ENCODE measurements at places on chromosomes 7 and 10.

DNA sequence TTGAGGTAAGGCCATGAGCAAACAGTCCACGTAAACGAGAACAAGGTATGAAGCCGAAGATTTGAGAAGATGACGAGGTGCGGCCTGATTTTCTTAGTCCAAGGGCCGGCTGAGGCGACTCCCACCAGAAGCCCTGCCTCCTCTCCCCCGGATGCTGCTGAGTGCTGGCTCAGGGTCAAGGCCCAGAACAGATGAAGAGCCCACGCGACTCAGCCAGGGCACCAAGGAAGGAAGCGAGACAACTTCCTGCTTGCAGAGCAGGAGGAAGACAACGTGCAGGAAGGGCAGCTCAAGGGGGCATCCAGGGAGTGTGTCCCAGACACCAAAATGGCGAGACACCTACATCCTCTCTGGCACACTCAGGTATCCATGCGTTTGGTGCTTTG, 99.5 kb downstream of the CYTH3 start:
- H3K4me3 ChIP-seq: no peak overlapping the region
- no peaks in the 10 kb centered on the region for H3K27me3 ChIP-seq
- H3K36me3 ChIP-seq: peaks cover 3% of the 10 kb centered on the region
- no peaks in the 10 kb centered on the region for H3K4me1 ChIP-seq
- H3K27ac ChIP-seq: no peak overlapping the region
- no peak for DNase-seq

GRCh38 chr10:51425431-51425830, 274.0 kb downstream of the CSTF2T start:
- H3K27me3 ChIP-seq: peaks cover 4% of the 10 kb centered on the region
- no peak overlapping the region for H3K27ac ChIP-seq
- H3K4me3 ChIP-seq: no peak overlapping the region
- no peaks in the 10 kb centered on the region for H3K4me1 ChIP-seq
- DNase-seq: no peak

DNA sequence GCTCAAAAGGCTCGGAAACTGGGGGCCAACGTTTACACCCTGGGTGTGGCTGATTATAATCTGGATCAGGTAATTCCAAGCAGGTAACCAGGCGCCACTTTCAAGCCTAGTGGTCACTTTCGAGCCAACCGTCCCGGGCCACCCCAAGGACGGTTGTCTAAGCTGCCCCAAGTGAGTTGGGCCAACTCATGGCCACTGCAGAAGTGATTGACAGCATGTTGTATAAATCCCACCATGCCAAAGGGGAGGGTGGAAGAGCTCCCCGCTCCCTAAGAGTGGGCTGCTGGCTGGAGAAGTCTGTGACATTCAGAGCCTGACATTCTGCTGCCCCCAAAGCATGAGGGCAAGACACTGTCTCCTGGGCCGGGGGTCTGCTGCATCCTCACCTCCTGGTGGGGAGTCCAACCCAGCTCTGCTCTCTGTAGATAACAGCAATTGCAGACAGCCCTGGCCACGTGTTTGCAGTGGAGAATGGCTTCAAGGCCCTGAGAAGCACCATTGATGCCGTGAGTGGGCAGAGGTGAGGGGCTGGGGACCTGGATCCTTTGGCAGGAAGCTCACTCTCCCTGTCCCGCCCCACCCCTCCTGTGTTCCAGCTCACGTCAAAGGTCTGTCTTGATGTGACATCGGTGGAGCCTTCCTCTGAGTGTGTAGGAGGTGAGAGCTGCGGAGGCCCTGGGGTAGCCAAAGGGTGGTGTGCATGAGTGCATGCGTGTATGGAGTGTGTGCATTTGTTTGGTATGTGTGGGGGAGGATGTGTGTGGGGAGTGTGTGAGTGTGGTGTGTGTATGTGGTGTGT, 10.8 kb downstream of the ANTXRL start:
- no peak overlapping the region for H3K27ac ChIP-seq
- no peaks in the 10 kb centered on the region for H3K36me3 ChIP-seq
- peak; percentile 31 for DNase-seq
- H3K4me3 ChIP-seq: no peak overlapping the region
- no peaks in the 10 kb centered on the region for H3K27me3 ChIP-seq
- H3K4me1 ChIP-seq: peaks cover 27% of the 10 kb centered on the region

DNA sequence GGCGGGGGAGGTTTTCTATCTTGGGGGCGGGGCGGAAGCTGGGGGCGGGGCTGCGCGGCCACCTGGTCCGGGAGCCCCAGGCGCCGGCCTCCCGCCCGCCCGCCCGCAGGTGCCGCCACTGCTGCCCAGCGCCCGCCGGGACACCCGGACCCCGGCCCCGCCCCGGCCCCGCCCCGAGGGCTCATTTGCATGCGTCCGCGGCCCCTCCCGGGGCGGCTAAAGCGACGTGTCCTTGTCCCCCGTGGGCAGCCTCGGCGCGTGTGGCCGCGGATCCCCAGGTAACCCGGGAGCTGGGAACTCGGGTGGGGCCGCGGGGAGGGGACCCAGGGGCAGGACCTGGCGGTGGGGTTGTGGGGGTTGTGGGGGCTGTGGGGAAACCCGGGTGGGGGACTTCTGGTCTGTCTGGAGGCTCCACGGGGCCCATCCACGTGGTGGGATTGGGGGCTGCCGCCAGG, at the start of gene BHLHA15:
TSS of gene BHLHA15 (plus strand) at position 219 of the 455 bp plus-strand sequence. CDS start 871 bp downstream, outside the sequence.
- peaks cover 8% of the 10 kb centered on the region for H3K4me1 ChIP-seq
- H3K27ac ChIP-seq: no peak within 1 kb of the TSS
- peaks cover 4% of the 10 kb centered on the region for H3K36me3 ChIP-seq
- H3K4me3 ChIP-seq: peak within 1 kb of the TSS; percentile 52

DNA sequence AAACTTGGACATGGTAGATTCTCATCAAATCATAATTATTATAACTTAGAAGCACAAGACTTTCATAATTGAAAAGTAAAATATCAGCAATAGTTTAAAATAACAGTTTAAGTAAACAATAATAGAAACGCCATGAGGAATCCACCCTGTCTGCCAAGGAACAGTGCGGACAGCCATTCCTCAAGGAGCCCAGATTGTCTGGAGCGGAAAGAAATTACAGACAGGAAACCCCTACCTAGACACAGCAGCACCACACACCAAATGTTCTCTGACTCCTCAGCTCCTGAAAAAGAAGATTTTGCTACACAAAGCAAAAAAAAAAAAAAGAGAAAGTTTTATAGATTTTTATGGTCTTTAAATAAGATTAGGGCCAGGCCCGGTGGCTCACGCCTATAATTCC, 21.5 kb upstream of the SEC61G start:
- H3K4me1 ChIP-seq: no peaks in the 10 kb centered on the region
- no peak overlapping the region for H3K4me3 ChIP-seq
- no peaks in the 10 kb centered on the region for H3K36me3 ChIP-seq
- H3K27ac ChIP-seq: no peak overlapping the region

GRCh38 chr10:88497913-88498312, 85.2 kb downstream of the RNLS start:
- peaks cover 12% of the 10 kb centered on the region for H3K4me1 ChIP-seq
- no peak overlapping the region for H3K4me3 ChIP-seq
- no peaks in the 10 kb centered on the region for H3K36me3 ChIP-seq
- DNase-seq: no peak

DNA sequence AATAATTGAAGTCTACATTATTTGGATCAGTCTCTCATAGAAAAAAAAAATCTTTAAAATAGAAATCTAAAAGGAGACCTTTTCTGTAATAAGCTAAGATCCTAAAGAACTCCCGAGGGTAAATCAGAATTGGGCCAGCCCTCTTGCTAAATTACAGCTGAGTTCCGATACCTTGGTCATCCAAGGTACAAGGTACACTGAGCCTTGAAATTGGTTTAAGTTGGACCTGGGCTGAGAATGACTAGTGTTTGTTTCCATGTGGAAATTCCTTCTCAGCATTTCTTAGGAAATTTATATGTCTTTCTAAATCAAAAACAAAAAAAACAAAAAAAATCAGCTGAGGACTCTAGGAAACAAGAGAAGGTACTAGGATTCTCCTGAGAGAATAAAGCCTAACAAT, 64.9 kb downstream of the DNMBP start:
- no peak for DNase-seq
- no peak overlapping the region for H3K4me3 ChIP-seq
- no peaks in the 10 kb centered on the region for H3K4me1 ChIP-seq
- H3K27me3 ChIP-seq: no peaks in the 10 kb centered on the region
- peaks cover 10% of the 10 kb centered on the region for H3K36me3 ChIP-seq

DNA sequence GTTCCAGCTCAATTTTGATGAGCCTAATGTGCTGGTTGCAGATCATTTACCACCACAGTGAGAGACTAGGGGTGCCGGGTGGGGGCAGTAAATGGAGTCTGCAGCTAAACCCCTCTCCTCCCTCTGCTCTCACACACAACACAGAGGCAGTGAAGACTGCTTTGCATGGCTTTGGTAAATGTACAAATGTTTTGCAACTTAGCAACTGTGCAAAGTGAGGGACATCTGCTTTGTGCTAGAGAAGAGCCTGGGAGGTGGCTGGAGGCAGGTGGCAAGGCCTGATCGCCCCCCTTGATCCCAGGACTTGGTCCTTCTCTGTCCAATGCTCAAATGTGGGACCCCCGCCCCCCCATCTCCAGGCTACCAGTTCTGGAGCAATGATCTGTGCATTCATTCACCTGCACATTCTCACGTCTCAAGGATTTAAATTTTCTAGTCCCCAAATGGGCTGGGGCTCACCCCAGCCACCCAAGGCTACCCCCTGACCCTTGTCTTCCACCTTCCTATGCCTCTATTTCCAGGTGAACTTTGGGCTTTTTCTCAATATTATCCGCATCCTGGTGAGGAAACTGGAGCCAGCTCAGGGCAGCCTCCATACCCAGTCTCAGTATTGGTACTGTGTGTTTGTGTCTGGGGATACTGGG, 11.6 kb downstream of the GHRHR start:
- no peak overlapping the region for H3K27ac ChIP-seq
- no peak for DNase-seq
- H3K36me3 ChIP-seq: no peaks in the 10 kb centered on the region
- H3K4me3 ChIP-seq: no peak overlapping the region
- H3K27me3 ChIP-seq: peaks cover 25% of the 10 kb centered on the region
- H3K4me1 ChIP-seq: no peaks in the 10 kb centered on the region

- H3K27ac ChIP-seq: no peak overlapping the region
- no peak overlapping the region for H3K4me3 ChIP-seq
- H3K4me1 ChIP-seq: peaks cover 15% of the 10 kb centered on the region
- H3K27me3 ChIP-seq: no peaks in the 10 kb centered on the region
Measured at GRCh38 chr10:8103543-8103942, 49.1 kb downstream of the GATA3 start.

DNA sequence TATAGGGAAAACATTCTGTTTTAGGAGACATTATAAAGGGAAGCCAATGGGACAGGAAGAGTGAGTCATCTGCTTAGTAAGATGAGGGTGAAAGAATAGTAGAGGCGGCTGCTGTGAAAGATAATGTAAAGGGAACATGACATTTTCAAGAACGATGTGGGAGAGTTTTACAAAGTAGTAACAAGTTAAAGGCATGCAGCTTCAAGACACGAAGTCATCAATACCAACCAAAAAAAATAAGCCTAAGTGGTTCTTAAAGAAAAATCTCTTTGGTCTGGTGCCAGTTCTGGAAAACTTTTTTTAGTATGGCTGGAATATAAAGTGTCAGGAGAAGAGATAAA, 6.1 kb downstream of the GSTO1 start:
- H3K27ac ChIP-seq: peak overlapping the region; percentile 95
- peaks cover 91% of the 10 kb centered on the region for H3K4me1 ChIP-seq
- no peaks in the 10 kb centered on the region for H3K27me3 ChIP-seq
- peaks cover 85% of the 10 kb centered on the region for H3K36me3 ChIP-seq
- no peak for DNase-seq
- H3K4me3 ChIP-seq: peak overlapping the region; percentile 76

- no peak overlapping the region for H3K27ac ChIP-seq
- no peaks in the 10 kb centered on the region for H3K4me1 ChIP-seq
- H3K36me3 ChIP-seq: no peaks in the 10 kb centered on the region
Measured at GRCh38 chr10:44261296-44261695, 123.6 kb downstream of the CXCL12 start.

GRCh38 chr10:103921750-103922195, 3.8 kb upstream of the STN1 start:
- H3K27me3 ChIP-seq: no peaks in the 10 kb centered on the region
- H3K4me1 ChIP-seq: peaks cover 11% of the 10 kb centered on the region
- no peak for DNase-seq
- H3K36me3 ChIP-seq: no peaks in the 10 kb centered on the region

DNA sequence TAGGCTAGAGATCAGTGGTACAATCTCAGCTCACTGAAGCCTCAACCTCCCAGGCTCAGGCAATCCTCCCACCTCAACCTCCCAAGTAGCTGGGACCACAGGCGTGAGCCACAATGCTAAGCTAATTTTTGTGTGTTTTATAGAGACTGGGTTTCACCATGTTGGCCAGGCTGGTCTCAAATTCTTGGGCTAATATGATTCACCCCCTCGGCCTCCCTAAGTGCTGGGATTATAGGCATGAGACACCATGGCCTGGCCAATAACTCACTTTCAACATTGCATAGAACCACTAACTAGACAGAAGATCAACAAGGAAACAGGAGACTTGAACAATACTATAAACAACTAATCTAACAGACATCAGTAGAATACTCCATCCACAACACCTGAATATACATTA, 191.7 kb downstream of the LRRN3 start:
- no peak overlapping the region for H3K4me3 ChIP-seq
- no peaks in the 10 kb centered on the region for H3K27me3 ChIP-seq
- no peaks in the 10 kb centered on the region for H3K4me1 ChIP-seq
- no peak for DNase-seq
- peaks cover 14% of the 10 kb centered on the region for H3K36me3 ChIP-seq
- H3K27ac ChIP-seq: no peak overlapping the region

DNA sequence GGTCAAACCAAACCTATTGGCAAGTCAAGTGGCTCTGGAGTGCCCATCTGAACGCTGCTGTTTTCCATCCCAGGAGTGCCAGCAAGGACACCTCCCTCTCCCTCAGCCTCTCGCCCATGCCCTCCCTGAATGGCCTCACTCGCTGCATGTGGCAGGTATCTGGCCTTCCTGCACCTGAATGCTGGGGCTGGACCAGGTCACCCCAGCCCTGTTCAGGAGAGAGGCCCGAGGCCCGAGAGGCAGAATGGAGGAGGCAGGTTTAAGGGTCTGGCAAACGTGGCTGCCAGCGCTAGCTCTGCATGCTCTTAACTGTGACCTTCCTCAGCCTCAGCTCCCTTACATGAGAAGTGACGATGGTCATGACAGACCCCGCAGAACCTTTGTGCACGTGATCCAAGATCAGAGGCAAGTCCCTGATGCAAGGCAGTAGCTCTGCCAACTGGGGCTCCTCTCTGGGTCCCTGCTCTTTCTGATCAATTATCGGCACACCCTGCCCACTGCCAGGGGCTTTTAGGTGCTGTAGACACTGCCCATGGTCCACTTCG, 295.7 kb upstream of the ZMIZ1 start:
- H3K27me3 ChIP-seq: peaks cover 3% of the 10 kb centered on the region
- no peak for DNase-seq
- H3K27ac ChIP-seq: no peak overlapping the region
- H3K4me3 ChIP-seq: no peak overlapping the region
- no peaks in the 10 kb centered on the region for H3K36me3 ChIP-seq

DNA sequence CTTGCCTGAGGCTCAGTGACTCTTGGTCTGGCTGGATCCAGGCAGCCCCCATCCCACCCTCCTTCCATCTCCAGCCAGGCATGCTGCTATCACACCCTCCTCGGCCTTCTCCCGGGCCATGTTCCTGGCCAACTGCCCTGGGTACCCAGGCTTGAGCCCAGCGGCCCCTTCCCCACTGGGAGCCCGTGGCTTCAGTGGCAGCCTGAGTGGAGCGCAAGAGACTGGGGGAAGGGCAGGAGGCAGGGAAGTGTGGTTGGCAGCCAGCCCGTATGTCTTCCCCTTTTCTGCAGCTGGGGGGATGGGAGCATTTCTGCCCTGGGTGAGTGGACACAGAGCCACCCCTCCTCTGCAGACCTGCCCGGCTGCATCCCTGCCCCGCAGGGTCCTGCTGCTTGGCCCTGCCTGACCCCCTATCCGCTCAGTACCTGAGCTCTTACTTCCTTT, 148.5 kb downstream of the ARHGAP22 start:
- no peak overlapping the region for H3K4me3 ChIP-seq
- no peaks in the 10 kb centered on the region for H3K4me1 ChIP-seq
- H3K27ac ChIP-seq: no peak overlapping the region
- H3K27me3 ChIP-seq: no peaks in the 10 kb centered on the region
- no peaks in the 10 kb centered on the region for H3K36me3 ChIP-seq

All from activated naive CD8-positive, alpha-beta T cell treated with anti-CD3 and anti-CD28 coated beads, Interleukin-2, amount 50 U/mL, for 24 hours (primary cell).